Endodermal cell (in vitro differentiated cells): ENCODE measurements at places on chromosomes 11 and 22.
A peak's percentile ranks its signal among the peaks of the same experiment; 100 is the strongest.

- no peak for DNase-seq
Measured at GRCh38 chr11:100550912-100551632, 136.0 kb upstream of the ARHGAP42 start.

DNA sequence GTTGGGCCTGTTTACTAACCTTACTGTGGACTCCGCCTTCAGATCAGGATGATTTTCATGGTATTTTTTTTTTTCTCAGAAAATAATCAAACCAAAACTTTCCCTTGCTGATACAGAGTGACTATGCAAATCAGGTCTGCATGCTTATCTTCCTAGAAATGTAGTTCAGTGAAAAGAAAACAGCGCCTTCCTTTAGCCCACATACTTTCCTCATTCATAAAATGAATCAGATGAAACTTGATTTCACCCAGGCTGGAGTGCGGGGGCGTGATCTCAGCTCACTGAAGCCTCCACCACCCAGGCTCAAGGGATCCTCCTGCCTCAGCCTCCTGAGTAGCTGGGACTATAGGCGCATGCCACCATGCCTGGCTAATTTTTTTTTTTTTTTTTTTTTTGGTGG is 26.0 kb downstream of the ZNRF3 start:
- DNase-seq = no peak

DNA sequence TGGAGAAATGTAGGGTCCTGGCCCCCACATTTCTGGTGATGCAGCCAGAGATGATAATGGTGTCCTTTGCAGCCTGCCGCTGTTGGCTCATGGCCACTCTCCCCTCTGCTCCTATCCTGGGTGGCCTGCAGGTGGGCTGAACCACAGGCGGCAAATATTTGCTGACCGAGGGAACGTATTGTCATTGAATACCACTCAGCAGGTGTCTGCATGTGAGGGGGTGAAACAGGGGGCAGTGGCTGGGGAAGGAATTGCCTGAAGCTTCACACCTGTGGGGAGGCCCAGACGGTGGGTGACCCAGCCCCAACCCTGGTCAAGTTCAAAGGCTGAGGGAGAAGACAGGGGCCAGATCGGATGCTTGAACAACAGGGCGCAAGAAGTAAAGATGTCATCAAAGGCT is 73.3 kb upstream of the WNT11 start:
- DNase-seq = peak; percentile 81

- no peak for DNase-seq
Measured at GRCh38 chr11:125947419-125948277, 1.8 kb downstream of the VSIG10L2 start.

- no peak for DNase-seq
Measured at GRCh38 chr11:13734530-13734929, 66.1 kb downstream of the FAR1 start.

DNA sequence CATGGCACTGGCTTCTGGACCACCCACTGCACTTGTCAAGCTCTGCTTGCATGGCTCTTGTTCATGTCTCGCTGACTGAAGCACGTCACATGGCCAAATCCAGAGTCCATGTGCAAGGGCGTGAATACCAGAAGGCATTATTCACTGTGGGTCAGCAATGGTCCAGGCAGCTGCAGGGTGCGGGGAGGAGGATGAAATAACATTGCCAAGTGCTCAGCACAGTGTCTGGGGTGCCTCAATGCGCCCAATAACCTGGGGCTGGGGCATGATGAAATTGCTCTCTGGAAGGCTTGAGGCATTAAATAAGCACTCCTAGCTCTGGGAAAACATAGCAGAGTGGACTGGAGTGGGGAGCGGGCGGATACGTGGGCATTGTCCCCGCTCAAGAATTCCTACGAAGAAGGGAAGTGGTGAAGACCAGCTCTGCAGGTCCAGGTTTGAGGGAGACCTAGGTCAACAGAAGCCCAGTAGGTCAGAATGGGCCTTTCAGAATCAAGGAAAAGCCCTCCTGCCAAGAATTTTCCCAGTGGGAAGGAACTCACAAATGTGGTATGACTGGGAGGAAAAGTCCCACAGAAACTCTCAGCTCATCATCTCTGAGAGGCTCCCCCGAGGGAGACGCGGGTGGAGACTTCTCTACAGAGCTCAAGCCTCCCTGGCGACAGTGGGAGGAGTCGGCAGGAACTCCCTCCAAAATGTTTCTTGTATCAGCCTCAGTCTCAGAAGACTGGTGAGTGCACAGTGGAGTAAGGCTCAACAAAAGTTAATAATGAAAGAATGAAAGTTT is 15.3 kb upstream of the ACCSL start:
- DNase-seq = no peak

DNA sequence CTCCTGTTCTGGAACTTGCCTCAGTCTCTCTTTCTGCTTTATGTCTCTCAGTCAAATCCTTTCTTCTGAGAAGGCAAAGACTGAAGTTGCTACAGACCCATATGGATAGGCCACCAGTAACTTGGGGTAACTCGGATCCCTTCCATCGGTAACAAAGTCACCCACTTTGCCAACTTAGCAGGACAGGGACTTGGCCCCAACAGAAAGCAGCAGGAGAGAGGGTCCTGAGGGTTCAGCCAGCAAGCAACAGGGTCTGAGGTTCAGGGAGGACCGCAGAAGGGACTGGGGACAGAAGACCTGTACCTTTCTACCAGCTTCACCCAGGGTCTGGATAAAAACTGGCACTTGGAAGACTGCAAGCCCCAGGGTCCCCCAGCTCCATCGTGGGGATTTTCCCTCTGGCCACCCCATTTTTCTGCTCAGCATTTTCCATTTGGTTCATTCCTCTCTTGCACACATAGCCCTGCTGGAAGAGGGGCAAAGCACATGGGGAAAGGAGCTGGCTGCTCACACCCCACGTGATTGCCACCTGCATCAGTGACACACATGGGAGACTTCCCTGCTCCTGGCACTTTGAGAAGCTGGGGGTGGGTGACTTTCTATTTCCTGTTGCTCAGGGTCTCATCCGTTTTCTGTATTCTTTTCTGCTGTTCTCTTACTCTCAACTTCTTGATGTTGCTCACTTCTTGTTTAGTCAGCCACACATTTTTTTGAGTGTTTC is 34.6 kb upstream of the GNAZ start:
- no peak for DNase-seq

GRCh38 chr11:92671081-92671480 is 298.4 kb upstream of the MTNR1B start:
- DNase-seq = no peak

- DNase-seq = peak; percentile 68
Measured at GRCh38 chr22:44132724-44133123, 48.0 kb upstream of the PARVG start.

DNA sequence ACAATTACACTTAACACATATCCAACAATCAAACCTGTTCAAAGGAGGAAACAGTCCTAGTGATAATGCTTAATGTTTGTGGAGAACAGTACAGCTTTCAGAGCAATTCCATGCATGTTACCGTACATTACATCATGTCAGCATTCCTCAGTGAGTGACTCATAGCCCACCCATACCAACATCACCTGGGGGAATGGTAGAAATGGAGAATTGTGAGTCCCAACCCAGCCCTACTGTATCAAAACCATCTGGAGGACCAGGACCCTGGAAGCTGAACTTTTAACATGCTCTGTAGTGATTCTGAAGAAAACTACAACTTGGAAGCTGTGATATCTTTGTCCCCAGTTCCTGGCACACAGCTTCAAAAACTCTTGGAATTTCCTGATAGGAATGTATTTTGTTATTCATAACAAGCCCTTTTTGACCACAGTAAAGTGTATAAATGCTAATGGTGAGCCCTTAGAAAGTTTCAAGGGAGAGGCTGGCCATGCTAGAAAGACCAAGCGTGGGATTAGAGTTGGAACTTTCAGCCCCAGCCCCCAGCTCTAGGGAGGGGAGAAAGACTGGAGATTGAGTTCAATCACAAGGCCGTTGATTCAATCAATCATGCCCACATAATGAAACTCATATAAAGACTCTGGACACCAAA is 301.1 kb downstream of the BUD13 start:
- no peak for DNase-seq

DNA sequence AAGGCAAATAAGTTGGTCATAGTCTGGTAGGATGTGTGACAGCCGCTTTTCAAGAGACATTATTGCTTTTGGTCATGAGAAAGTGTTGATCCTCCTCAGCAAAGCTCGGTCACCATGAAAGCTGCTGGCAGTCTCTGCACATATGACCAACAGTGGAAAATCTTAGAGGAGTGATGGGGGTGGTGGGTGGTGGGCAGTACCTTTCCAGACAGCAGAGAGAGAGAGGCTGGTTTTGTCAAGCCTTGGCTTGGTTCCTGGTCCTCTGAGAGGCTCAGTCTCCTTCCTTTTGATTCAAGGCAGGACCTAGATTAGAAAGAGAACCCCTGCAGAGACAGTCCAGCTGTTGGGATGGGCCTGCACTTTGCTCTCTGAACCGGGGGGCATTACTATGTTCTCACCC is 20.0 kb upstream of the VSIG10L2 start:
- DNase-seq = no peak

DNA sequence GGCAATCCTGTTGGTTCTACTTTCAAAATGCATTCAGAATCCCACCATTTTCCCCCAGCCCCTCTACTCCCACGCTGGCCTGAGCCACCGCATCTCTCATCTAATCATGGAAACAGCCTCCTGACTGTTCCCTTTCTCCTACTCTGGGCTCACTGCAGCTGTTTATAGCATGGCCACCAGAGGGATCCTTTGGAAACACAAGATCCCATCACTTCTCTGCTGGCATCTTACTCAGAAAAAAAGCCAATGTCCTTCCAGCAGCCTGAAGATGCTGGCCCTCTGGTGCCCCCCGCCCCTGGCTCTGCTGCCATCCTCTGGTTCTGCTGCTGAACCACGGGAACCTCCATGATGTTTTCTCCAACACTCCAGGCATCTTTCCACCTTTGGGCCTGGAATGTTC is 11.1 kb downstream of the MS4A8 start:
- peak; percentile 77 for DNase-seq

GRCh38 chr11:94630221-94630620 is 63.1 kb downstream of the PIWIL4 start:
- DNase-seq = no peak

- DNase-seq = no peak
Measured at GRCh38 chr11:94521684-94522083, 9.4 kb downstream of the C11orf97 start.

- peak; percentile 61 for DNase-seq
Measured at GRCh38 chr11:66239998-66240780, 28.2 kb upstream of the RAB1B start.

DNA sequence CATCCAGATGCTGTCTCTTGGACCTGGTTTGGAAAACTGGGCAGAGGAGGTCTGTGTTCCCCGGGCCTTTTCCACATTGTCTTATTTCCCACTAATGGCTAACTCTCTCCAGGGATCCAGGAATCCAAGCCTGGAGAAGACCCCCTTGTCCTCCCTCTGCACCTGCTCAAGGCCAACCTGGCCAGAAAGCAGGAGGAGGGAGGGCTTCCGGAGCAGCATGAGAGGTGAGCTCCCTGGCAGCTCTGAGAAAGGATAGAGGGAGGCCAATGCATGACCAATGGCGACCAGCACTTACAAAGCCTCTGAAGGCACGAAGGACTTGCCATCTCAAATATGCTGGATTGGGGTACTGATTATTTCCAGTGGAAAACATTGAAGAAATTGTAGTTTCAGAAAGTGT is 445.0 kb upstream of the B3GAT1 start:
- no peak for DNase-seq

GRCh38 chr11:128458321-128458720 is 129.0 kb downstream of the ETS1 start:
- no peak for DNase-seq

- DNase-seq = no peak
Measured at GRCh38 chr11:33454264-33454663, 197.1 kb downstream of the HIPK3 start.

GRCh38 chr11:104934594-104934993 is 33.8 kb downstream of the CASP4 start:
- DNase-seq = no peak

DNA sequence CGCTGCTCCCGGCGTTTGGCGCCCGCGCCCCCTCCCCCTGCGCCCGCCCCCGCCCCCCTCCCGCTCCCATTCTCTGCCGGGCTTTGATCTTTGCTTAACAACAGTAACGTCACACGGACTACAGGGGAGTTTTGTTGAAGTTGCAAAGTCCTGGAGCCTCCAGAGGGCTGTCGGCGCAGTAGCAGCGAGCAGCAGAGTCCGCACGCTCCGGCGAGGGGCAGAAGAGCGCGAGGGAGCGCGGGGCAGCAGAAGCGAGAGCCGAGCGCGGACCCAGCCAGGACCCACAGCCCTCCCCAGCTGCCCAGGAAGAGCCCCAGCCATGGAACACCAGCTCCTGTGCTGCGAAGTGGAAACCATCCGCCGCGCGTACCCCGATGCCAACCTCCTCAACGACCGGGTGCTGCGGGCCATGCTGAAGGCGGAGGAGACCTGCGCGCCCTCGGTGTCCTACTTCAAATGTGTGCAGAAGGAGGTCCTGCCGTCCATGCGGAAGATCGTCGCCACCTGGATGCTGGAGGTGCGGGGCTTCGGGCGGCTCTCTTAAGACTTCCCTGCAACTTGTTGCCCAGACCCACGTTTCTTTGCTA is at the start of gene CCND1:
Gene CCND1, plus strand, starts transcription at position 162 of the 587 bp plus-strand sequence. Its CDS starts 158 bp downstream, at position 320.
- peak; percentile 97 for DNase-seq

DNA sequence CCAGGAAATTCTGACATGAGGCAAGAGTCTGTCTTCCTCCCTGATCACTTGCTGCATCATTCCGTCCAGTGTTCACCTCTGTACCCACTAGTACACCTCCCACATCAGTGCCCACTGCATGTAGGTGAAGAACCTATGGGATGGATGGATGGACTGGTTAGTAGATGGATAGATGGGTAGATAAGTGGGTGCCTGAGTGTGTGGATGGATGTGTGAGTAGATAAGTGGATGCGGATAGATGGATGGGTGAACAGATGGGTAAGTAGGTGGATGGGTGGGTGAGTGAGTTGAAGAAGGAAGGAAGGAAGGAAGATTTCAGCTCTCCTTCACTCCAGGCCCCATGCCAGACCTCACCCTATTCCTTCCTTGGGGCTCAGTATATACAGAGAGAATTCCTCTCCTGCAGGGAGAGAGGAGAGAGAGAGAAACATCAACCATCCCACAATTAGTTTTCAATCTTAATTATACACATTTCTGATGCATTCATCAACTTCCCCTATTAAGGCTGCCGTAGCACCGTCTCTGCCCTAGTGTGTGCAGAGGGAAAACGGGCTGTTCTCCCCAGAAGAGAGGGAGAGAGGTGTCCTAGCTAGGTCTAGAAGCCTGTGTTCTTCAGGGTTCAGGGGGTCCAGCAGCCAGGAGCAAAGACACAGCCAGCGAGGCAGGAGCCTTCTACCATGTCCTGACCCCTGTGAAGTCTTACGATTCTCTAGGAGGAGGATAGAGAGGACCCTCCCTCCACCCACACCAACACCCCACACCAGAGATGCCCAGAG is 125.3 kb downstream of the BUD13 start:
- no peak for DNase-seq

GRCh38 chr11:59849129-59849528 is 3.8 kb upstream of the CBLIF start:
- DNase-seq = no peak

GRCh38 chr11:128705124-128705920 is 11.4 kb downstream of the FLI1 start:
- DNase-seq = no peak

- DNase-seq = no peak
Measured at GRCh38 chr22:22031183-22031945, 48.8 kb upstream of the TOP3B start.

- no peak for DNase-seq
Measured at GRCh38 chr11:45320371-45320770, 34.2 kb upstream of the SYT13 start.
